Stimulated activated CD4-positive, alpha-beta T cell treated with anti-CD3 and anti-CD28 coated beads, Interleukin-1b, Interleukin-23, amount 100 ng/mL, for 1 hour (primary cell): ENCODE measurements at places on chromosomes 4 and X.

DNA sequence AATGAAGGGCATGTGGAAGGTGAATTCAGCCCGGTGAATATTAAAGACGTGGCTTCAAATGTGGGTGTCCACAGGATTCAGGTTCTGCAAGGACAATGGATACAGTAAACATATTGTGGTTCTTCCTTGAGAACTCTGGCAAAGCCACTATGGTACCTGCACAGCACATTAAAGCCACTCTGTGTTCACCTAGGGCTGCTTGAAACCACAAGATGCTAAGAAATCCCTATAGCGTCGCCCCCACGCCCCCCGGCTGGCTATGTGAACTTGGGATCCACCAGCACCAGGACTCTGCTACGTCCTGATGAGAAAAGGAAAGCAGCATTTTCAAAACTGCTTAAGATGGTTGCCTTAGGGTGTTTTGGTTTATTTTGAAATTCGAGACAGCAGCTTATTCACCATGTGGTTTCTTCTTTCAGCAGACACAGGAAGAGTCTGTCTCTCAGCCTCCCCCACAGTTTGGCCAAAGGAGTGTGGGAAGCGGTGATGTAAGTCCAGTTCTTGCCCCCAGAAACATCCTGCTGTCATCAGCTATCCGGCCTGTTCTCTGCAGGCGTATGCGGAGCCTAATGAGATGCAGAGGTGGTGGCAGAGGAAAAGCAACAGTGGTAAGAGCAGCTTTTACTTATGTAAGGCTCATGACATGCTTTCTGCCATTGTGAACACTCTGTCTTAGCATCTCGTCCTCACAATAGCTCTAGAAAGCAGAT, 111.5 kb downstream of the AFAP1 start:
- peak; percentile 31 for DNase-seq

DNA sequence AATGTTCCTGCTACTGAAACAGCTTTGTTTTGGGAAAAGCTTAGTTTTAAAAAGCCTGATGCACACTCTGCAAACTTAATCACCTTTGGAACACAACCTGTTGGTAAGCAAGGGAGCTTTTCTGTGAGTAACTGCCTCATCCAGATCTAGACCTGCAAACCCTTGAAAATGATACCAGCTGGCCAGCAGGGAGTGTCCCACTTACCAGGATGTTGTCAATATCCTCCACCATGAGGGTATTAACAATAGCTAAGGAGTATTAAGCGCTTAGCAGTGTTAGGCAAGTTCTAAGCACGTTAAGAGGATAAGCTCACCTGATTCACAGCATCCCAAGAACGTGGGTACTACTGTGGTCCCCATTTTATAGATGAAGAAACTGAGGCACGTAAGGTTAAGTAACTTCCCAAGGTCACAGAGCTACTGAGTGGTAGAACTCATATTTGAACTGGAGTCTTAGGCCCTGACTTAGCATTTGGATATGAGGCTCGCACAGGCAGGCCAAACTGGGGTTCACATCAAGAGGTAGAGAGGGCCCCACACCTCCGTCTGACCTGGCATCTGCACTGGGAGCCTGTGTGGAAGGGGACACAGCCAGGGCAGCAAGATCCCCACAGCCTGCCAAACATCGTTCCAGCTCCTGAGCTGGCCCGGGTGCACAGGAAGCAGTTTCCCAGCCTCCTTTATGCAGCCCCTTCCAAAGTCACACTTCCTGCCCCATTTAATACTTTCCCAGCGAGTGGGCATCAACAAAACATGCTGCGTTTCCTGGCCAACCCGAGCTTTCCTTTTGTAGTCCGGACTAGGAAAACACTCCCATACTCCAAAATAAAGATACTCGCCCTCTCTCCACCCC, 32.7 kb downstream of the IRF2 start:
- DNase-seq: no peak

- DNase-seq: no peak
Observed at GRCh38 chr4:10002278-10002677, 19.0 kb downstream of the SLC2A9 start.

GRCh38 chr4:107877361-107877760, 52.6 kb downstream of the SGMS2 start:
- DNase-seq: no peak

- DNase-seq: no peak
Observed at GRCh38 chr4:83731609-83732008, 195.7 kb downstream of the GPAT3 start.

DNA sequence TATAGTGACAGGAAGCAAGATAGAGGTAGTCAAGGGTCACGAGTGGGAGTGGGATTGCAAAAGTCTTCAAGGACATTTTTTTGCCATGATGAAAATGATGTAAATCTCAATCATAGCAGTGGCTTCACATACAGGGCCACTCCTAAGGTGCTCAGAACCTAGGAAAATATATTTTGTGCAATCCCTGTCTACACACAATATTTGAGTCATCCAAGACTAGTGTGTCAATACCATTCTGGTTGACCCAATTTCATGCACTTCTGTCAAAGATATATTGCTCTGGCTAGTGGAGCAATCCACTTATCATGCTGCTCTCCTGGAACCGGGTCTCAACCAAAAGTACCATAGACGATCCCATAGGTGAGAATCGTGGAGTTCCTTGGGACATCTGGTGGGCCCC, 24.2 kb upstream of the XPNPEP2 start:
- DNase-seq: no peak

DNA sequence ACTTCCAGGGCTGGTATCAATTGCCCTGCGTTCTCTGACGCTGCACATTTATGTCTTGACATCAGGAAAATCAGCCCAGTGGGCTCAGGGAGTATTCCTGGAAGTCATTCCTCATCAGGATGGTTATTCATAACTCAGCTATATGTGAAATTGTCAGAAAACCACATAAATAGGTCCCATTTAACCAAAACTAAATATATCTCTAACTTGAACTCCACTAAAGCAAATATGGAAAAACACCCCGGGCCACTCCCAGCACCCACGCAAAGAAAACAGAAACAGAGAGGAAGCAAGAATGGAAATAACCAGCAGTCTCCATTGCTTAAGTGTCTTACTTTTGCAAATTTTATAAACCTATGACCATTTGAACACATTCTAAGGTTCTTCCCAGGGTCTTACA, 112.0 kb downstream of the IRF2 start:
- DNase-seq: no peak

GRCh38 chr4:168955674-168956073, 54.4 kb downstream of the CBR4 start:
- DNase-seq: no peak

DNA sequence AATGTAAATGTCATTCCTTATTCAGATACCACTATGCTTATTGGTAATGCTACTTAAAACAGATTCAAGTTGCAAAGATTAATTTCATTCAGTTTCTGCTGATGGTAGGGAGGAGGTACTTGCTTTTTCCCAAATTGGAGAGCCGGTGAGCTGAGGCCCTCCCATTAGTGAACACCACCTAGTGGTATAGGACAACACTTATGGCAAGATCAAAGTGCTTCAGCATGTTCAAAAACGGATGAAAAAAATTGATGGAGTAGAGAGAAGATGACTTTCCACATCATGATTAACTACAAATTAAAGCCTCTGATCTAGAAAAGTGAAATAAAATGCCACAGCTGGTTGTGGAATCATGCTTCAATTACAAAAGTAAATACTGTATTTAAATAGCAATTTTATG, 112.9 kb downstream of the MBNL3 start:
- DNase-seq: no peak

GRCh38 chr4:173514641-173515217, 15.3 kb downstream of the HAND2 start:
- no peak for DNase-seq

DNA sequence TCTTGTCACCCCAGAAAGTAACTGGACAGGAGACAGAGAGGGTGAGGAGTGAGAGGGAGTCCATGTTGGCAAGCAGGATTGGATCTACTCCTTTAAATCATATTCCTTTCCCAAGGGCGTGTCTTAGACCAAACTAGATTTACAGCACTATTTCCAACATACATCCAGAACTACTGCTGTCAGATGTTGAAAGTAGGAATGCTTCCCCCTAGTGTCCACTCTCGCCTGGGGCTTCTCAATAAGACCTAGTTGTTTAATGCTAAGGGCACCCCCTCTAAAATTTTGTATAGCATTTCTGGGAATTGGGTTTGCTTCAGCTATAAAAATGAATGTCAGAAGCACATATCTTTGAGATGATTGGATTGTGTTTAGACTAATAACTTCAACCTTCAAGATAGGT, 13.3 kb downstream of the OFD1 start:
- no peak for DNase-seq

GRCh38 chrX:108468486-108468885, 28.8 kb downstream of the COL4A5 start:
- no peak for DNase-seq

DNA sequence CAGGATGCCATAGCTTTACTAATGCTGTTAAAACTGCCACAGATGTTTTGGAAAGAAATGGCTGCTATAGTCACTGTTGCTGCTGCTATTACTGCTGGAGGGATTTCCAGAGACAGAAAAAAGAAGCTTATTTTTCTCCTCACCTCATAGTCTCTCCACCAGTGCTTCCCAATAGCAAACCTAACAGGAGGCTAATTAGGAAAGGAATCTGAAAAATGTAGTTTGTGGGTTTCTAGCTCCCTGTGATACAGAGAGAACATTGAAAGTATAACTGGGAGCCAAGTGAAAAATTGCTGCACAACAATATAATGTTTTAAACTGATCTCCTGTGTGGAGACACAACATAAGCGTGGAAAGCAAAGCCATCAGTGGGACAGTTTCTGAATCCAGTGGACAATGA, 8.6 kb upstream of the TSPAN7 start:
- no peak for DNase-seq

DNA sequence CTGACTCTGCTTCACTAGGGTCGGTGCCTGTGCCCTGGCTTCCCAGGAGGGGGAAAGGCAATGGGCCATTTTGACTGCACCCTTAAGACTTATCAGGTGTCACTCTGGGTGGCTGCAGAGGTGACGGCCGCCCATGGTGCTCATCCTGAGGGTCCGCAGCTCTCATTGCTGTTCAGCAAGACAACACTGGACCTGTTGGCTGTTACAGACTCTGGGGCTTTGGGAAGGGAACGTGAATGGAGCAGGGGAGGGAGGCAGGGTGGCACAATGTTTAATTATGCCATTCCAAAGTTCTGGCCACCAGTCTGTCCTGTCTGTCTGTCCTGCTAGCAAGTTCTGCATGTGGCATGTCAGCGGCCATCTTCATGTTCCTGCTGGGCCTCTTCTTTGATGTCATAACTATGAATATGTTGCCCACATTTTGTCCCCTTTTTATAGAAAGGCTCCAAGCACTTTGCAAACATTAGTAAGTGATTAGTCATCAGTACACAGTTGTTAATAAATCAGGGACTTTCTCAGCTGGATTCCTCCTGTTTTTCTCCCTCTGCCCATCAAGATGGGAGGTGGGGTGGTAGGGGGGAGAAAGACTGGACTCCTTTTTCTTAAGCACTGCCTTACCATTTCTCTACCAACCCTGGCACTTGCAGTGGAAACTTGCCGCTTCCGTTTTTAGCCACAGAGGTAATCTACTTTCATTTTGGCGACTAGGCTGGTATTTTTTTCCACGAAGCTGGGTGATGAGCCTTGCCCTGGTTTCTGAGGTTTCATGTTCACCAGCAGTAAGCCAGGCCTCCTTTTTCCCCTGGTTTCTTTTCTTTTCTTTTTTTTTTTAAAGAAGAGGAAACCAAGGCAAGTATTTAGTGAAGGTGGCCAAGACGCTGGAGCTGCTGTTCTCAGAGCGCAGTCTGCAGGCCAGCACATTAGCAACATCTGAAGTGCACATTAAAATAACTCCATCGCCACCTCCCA, 88.6 kb upstream of the TRIM2 start:
- peak; percentile 52 for DNase-seq

DNA sequence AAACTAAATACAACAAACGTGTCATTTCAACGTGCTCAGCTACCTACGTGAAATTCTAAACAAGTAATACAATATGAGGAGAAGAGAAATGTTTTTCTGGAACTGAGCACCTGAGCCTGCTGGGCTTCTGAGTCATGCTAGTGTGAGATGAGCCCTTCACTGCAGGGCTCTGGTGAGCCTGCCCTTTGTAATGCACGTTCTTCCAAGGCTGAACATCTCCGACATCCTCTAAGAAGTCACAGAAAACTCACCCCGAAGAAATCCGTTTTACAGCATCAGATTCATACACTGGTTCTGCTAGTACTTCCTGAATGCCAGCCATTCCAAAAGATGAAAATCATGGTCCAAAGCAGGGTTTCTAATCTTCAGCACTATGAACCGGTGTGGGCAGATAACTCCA, 157.1 kb downstream of the AMELX start:
- no peak for DNase-seq

DNA sequence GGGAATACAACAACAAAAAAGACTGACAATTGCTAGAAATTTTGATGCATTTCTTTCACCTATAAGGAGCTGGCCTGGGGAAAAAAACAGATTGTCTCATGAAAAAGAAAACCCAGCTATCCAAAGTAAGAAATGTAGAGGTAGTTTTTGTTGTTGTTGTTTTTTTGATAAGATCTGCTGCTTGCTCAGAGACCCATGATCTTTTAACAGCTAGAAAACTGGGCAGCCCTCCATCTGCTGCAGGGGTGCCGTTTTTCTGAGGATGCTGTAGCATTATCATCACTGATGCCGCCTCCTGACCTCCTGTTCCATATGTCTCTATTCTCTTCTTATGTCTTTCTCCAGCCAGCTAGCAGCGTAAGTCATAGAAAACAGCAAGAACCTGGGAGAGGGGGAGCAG, 98.3 kb downstream of the BMPR1B start:
- no peak for DNase-seq

- DNase-seq: no peak
Observed at GRCh38 chr4:128633067-128633466, 176.4 kb upstream of the JADE1 start.

DNA sequence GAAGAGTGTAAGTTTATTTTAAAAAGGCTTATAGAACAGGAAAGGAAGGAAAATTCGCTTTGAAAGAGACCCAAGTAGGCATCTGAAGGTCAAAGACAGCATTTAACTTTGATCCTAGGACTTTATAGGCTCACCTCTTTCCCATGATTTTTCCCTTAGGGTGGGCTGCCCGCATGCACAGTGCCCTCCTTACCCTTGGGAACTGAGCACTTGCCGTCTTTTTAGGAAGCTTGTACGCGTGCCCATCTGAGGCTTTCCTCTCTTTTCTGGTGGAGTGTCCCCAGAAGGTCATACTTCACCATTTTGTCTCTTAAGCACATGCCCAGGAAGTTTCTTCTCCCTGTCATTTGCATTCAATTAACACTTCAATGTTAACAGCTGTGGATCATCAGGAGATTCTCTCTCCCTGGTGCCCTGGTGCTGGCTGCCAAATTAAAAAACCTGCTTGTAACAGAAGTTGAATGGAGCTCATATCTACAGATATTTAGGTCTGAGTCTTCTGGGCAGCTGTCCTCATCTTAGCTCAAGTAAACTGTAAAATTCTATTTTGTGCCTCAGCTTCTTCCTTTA, 38.4 kb upstream of the IL9R start:
- no peak for DNase-seq

- no peak for DNase-seq
Observed at GRCh38 chr4:110622841-110623717, at the start of gene PITX2. TSS of gene PITX2 (minus strand) at chr4:110623077. CDS start at chr4:110622460, 617 bp downstream.

- no peak for DNase-seq
Observed at GRCh38 chr4:146340798-146341197, 126.5 kb downstream of the REELD1 start.
